ENCODE measurements at places on chromosomes 1 and 21.

DNA sequence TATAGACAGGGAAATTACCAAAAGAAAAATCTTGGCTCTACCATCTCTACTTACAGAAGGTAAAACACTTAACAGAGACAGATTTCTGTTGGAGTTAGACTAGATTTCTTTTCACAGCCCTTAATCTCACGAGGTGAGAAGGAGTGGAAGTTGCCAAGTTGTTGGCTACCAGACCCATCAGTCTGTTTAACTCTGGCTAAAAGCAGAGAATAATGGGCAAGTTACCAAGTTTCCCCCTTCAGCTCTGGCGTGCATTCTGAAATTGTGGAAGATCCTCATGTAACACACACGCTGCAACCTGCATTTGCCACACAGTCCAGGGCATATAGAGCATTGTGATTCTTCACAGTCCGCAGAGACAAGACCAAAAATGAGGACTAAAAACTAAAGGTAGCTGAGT is 49.3 kb downstream of the STX6 start:
- DNase-seq: no peak

DNA sequence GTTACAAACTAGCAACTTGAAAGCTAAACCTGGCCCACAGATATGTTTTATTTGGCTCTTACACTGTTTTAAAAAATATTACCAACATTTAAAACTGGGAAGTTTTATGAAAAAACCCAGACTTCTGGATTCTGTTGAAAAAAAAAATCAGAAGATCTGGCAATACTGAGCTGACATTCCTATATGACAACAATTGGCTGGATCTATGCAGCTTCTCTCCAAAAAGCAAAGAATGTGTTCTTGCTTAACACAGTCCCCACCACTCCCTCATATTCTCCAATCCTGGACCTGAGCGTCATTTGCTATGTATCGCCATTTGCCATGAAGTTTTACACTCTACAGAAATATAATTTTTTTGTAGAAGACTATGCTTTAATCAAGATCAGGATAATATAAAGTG is 859.6 kb downstream of the LTN1 start:
- no peak for DNase-seq

DNA sequence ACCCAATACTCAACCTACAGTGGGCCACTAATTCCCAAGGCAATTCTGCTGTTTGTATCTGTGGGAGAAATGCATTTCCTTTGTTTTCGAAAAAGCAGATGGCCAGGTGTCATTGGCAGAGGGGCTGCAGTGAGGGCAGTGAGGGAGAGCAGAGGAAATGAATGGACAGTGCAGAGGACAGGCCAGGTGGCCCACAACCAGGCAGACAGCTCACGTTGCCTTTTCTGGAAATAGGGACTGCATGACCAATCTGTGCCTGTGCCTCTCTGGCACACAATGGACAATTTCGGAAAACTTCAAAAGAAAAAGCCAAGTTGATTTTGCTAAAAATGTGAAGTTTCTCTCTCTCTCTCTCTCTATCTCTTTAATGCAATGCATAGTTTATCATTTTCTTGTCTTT is 52.6 kb upstream of the ETS2 start:
- DNase-seq: no peak

DNA sequence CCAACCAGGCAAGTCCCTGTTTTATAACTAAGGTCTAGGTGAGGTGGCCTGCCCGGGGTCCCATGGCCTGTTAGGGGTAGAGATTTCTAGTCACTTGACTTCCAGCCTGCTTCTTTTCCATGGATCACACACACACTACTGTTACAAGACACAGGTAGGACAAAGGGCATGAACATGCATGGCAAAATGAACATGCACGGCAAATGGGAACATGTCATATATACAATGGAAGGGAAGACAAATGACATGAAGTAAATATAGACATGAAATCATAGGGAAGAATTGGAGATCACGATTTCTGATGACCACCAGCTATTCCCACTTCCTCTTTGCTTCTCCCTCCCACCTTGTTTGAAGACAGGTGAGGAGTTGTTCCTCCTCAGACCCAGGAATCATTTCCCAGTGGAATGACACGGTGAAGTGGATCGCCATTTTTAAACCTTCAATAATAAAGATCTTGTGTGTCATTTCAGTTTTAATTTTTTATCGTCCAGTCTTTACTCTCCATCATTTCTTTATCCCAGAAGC is 47.6 kb upstream of the ATF3 start:
- DNase-seq: no peak

DNA sequence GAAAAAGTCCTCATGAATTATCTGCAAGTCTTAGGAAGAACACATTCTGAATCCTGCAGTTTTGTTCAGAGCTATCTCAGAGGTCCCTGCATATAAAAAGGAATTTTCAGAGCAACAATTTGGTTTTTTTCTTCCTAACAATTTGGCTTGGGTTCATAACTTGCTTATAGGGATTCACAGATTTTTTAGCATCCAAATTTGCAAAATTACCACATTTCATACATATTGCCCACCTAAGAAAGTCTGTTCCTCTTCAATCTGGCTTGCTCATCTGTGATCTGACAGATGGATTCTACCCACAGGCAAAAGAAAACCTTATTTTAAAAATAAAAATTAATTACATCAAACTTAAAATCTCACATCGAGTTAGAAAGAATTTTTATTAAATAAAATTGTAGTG is 714.4 kb upstream of the NCAM2 start:
- DNase-seq: no peak

DNA sequence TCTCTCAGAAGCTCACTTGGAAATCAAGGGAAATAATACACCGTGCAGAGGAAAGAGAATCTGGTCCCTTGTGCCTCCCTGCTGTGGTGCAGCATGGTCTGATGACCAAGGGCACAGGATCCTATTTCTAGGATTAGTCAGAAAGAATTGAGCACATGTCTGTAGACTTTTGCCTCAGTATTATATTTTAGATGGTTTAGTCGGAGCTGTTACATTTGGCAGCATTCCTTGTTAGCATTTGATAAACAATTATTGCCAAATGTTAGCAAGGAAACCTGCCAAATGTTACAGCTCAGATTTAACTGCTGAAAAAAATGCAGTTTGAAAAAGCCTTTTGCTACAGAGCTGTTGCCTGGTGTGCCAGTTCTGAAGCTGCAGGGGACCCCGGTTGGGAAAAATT is 183.5 kb upstream of the DPYD start:
- no peak for DNase-seq

DNA sequence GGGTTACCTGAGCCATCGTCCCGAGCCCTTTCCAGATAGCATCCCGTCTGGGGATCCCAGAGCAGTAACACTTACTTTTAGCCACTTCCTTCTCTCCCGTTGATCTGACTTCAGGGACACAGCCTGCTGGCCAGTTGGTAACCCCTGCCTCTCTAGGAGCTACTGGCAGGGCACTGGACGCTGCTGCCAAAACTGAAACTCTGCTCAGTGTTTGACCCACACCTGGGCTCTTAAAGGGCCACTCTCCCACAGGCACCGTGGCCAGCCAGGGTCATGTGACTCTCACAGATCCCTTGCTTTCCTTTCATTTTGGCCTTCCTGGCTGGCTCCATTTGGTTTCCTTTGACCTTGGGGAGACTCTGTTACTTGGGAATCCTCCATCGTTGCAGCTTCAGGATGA is at the start of gene PIGR:
Gene PIGR, minus strand, starts transcription at position 206 of the 400 bp plus-strand sequence. CDS start 5,935 bp downstream, outside the sequence.
- DNase-seq: no peak

DNA sequence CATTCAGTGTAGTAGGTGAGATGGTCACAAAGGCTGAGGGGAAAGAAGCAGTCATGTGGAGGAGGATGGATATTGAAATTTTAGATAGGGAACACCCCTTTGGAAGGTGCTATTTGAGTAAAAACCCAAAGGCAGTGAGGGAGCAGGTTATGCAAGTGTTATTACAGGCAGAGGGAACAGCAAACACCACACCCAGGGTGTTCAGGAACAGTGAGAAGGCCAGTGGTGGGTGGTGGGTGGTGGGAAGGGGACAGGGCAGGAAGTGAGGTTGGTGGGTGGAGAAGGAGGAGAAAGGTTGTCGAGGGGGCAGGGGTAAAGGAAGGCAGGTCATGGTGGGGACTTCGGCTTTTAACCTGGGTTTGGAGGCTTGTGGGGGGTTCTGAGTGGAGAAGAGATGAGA is 39.2 kb upstream of the SCMH1 start:
- no peak for DNase-seq

DNA sequence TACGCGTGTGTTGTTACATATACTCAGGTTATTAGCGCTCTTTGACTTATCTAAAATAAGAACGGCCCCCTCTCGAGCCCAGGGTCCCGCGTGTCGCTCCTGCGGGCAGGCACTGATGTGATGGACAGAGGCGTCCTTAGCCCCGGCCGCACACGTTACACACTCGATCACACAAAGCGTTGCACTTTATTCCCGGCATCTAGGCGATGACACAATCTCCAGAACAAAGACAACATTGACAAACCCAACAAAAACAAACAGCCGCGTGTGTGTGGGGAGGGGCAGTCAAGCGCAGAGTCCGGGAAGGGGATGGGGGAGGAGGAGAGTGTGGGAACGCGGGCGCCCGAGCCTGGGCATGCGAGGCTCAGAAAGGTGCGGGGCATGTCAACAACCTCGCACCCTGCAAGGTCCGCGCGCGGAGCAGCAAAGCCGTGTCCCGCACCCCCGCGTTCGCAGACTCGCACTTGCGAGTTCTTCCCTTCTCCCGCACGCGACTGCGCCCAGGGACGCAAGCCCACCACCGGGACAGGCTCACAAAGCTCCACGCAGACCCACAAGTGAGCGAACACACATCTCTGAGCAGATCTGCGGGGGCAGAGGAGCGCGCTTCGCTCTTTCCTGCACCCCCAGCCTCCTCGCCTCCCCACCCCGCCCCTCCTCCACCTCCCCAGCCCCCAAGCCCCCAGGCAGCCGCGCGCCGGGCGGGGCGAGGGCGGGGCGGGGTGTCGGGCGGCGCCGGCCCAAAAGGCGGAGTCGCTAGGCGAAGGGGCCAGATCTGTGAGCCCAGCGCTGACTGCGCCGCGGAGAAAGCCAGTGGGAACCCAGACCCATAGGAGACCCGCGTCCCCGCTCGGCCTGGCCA is at the start of gene EFNA1:
Gene EFNA1, plus strand, starts transcription at position 772 of the 862 bp plus-strand sequence. CDS start 102 bp downstream, outside the sequence.
- no peak for DNase-seq

DNA sequence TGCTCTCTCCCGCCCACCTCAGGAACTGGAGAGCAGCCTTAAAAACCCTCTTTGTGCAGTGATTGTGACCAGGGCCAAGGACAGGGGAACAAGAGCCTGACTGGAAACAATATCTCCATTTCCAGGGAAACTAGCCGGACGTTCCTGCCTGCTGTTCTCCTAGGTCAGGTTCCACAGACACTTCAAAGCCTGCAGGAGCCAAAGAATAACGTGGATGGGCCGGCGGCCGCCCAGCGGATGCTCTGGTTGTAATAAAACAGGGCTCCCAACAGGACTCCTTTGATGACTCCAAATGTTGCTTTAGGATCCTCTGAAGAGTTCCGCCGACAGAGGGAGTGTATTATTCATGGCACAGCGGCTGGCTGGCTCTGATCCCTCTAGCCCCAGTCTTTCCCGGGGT is 162.2 kb downstream of the PLXNA2 start:
- no peak for DNase-seq

DNA sequence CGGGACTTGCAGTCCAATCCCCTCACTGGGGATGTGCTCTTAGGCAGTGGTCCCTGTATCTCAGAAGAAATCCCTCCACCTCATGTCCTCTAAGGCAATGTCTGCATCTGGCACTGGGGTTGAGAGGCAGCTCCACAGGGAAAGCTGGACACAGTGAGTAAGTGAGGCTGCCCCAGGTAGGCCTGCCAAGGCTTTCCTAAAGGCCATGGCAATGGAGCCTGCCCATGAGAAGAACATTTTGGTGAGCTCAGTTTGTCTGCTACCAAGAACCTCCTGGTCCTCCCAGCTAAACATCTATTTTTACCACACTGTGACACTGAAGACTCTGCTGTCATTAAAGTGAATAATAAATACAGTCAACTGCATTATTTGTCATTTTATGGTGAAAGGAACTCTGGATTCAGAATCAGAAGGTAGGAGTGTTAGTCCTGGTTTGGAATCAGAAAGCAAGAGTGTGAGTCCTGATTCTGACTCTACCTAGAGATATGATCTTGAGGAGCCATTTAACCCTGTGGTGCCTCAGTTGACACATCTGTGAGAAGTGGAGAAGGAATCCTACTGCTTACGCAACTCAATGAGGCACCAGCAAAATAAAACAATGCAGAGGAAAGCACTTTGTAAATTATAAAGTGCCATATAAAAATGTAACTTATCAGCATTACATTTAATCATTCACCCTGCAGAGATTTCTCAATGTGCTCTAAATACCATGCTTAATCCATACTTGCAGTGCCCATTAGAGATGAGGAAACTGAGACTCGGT is 41.0 kb downstream of the TBX15 start:
- DNase-seq: no peak

- DNase-seq: no peak
Observed at GRCh38 chr1:38724160-38725131, 135.1 kb downstream of the RRAGC start.

GRCh38 chr1:218459450-218459849 is 114.3 kb downstream of the TGFB2 start:
- DNase-seq: no peak

DNA sequence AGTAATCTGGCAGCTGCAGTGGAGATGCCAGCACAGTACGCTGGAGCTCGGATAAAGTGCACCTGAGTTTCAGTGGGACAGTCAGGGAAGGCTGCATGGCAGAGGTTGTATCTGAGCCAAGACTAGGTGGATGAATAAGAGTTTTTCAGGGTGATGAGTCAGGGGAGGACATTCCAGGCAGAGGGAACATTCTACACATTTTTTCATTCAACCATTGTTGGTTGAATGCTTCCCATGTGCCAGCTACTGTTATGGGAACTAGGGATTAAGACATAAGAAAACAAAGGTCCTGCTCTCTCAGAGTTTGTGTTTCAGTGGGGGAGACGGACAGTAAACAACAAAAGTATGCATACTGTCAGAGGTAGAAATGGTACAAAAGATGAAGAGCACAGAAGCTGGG is 5.2 kb downstream of the LEPR start:
- no peak for DNase-seq

DNA sequence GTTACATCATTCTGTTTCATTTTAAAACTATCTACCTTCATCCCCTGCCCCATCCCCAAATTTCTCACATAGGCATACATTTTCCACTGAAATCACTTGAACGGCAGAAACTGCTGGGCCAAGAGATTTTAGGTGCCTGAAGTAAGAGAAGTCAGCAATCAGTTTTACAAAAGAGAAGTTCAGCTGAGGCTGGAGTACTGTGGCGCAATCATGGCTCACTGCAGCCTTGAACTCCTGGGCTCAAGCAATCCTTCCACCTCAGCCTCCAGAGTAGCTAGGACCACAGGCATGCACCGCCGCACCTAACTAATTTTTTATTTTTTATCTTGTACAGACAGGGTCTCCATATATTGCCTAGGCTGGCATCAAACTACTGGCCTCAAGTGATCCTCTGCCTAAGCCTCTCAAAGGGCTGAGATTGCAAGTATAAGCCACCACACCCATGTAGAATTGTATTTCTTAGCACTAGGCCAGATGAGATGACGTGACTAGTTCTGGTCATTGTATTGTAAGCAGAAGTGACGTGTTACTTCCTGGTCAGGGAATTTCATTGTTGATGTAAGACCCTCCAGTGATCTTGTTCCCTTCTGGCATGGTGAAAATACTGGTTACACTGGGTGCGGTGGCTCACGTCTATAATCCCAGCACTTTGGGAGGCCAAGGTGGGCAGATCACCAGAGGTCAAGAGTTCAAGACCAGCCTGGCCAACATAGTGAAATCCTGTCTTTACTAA is 7.1 kb downstream of the BECN2 start:
- no peak for DNase-seq

All from stimulated activated CD4-positive, alpha-beta T cell treated with anti-CD3 and anti-CD28 coated beads, Interleukin-15, amount 100 ng/mL, for 48 hours (primary cell).